ENCODE measurements at places on chromosomes 5 and 9.
A peak's percentile ranks its signal among the peaks of the same experiment; 100 is the strongest.

- DNase-seq: no peak
Observed at GRCh38 chr9:135246248-135247205, 159.1 kb downstream of the OLFM1 start.

- DNase-seq: peak; percentile 69
Observed at GRCh38 chr5:124735169-124735858, 11.1 kb downstream of the ZNF608 start.

DNA sequence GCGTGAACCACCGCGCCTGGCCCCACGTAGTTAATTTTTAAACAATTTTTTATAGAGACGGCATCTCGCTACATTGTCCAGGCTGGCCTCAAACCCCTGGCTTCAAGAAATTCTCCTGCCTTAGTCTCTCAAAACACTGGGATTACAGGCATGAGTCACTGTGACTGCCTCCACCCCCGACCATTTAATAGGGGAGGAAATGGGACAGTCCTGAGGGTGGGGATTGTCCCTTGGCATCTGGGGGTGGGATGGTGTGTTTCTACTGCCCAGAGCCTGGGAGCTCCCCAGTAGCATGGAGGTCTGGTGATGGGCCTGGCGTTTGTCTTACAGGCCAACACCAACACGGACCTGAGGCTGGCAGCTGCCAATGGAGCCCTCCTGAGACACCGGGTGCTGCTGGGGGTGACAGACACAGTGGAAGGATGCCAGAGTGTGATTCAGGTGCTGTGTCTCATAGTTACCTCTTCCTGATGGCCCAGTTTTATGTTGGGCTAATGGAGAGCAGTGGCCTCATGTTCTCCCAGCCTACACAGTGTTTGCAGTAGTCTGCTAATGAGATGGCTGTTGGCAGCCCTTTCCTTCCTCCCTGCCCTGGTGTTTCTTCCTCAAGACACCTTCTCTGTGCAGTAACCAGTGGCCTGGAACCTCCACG is 22.5 kb downstream of the TMEM268 start:
- no peak for DNase-seq

GRCh38 chr5:58447226-58447625 is 12.7 kb downstream of the PLK2 start:
- DNase-seq: no peak

GRCh38 chr5:45639040-45639439 is 57.1 kb downstream of the HCN1 start:
- no peak for DNase-seq

DNA sequence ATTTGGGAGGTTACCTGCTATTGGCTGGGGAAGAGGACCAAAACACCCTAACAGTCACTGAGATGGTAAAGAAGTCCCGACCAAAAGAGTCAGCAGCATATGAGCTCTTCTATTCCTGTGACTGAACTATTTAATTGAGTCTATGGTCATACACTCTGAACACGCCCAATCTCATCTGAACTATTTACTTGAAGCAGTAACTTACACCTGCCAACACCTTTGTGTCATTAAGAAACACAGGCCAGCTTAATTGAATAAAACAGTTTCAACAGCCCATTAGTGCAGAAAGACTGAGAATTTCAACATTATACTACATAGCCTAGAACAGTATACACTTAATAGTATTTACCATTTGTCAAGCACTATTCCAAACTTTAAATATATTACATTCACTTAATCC is 47.8 kb downstream of the NR6A1 start:
- no peak for DNase-seq

- no peak for DNase-seq
Observed at GRCh38 chr5:141877356-141878185, 639 bp downstream of the PCDH1 start.

DNA sequence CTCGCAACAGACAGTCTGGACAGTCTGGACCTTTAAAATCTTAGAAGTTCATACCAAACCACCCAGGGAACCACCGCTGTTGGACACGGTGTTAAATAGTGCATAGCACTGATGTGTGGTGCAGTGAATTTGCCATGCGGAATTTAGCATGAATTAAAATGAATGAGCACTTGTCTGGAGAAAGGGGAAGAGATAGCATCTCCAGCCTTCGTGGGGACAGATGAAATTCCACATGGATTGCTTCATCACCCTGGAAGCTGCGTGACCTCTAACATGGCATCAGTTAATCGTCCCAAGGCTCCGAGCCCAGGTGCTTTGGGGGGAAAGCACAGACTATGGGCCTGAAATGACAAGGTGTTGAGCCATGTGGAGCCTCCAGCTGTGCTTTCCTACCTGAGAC is 91.4 kb downstream of the ADAMTS16 start:
- no peak for DNase-seq

DNA sequence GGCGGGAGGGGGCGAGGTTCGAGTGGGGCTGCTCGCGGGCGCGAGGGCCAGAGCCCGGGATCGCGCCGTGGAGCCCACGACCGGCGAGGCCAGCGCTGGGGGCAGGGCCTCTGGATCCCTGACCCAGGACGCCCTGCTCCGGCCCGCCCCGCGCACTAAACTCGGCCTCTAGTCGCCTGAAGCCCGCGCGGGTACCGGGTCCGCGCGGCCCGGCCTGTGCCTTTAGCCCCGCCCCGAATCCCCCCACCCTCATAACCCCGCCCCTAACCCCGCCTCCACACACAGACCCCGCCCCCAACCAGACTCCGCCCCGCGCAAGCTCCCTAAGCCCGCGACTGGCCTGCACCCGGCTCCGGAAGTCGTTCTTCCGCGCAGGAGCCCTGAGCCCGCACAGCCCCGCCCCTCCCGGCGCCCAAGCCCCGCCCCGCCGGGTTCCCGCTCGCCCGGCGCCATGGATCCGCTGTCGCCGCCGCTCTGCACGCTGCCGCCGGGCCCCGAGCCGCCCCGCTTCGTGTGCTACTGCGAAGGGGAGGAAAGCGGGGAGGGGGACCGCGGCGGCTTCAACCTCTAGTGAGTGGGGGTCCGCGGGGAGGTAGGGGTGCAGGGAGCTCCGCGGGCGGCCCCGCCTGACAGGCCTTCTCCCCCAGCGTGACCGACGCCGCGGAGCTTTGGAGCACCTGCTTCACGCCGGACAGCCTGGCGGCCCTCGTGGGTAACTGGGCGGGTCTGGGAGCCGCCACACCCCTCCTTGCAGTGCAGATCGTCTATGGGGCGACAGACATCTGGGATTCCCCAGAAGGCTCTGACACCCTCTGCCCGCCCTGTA is at the start of gene PAXX:
PAXX (plus strand) TSS at position 430 of the 826 bp plus-strand sequence; CDS start at position 452, 22 bp downstream.
- DNase-seq: peak; percentile 67

GRCh38 chr5:29508131-29508530 is 1685.4 kb upstream of the CDH6 start:
- no peak for DNase-seq
